CD4-positive, alpha-beta T cell (primary cell): ENCODE measurements at places on chromosomes 4 and X. TPM values are rescaled to one million over a fixed set of nuclear protein-coding genes. Genes with fewer than 3 reads are reported as not detected.

The PRRG1 gene
- total RNA-seq: not detected

The FAM200B gene
- total RNA-seq: 22.1 TPM

The TBC1D1 gene
- total RNA-seq: 40.7 TPM

The RBM46 gene
- not detected for total RNA-seq

The C4orf50 gene
- total RNA-seq: 0.16 TPM

The FOXO4 gene
- total RNA-seq: 20.9 TPM

The EOLA2 gene
- 54.7 TPM for total RNA-seq

The ADGRL3 gene
- not detected for total RNA-seq

The RFC1 gene
- 104 TPM for total RNA-seq

The DMRTC1 gene
- 0.85 TPM for total RNA-seq

The ANK2 gene
- total RNA-seq: 0.36 TPM

The MAGEA1 gene
- total RNA-seq: not detected

The ADH1C gene
- not detected for total RNA-seq

The UBA6 gene
- 45.5 TPM for total RNA-seq

The GAGE13 gene
- not detected for total RNA-seq

The RAB39B gene
- total RNA-seq: 5.6 TPM

The USP17L13 gene
- total RNA-seq: not detected

The ADGRG4 gene
- not detected for total RNA-seq

The SSX1 gene
- not detected for total RNA-seq

The UNC5C gene
- total RNA-seq: not detected

The AR gene
- total RNA-seq: not detected

The CCKAR gene
- total RNA-seq: not detected

The ARHGAP24 gene
- 0.53 TPM for total RNA-seq

The PSAPL1 gene
- not detected for total RNA-seq

The ANXA10 gene
- not detected for total RNA-seq

The HNRNPDL gene
- 467 TPM for total RNA-seq

The TMLHE gene
- total RNA-seq: 6.9 TPM

The SLC2A9 gene
- total RNA-seq: 3.6 TPM

The XPNPEP2 gene
- total RNA-seq: 0.17 TPM

The RRH gene
- not detected for total RNA-seq

The GJB1 gene
- not detected for total RNA-seq

The TKTL1 gene
- 1.7 TPM for total RNA-seq

The IL2RG gene
- total RNA-seq: 225 TPM

The MXRA5 gene
- total RNA-seq: not detected
